ENCODE measurements at places on chromosomes 1 and 21.

- no peak for DNase-seq
Measured at GRCh38 chr1:226549094-226549936, 751 bp downstream of the STUM start.

DNA sequence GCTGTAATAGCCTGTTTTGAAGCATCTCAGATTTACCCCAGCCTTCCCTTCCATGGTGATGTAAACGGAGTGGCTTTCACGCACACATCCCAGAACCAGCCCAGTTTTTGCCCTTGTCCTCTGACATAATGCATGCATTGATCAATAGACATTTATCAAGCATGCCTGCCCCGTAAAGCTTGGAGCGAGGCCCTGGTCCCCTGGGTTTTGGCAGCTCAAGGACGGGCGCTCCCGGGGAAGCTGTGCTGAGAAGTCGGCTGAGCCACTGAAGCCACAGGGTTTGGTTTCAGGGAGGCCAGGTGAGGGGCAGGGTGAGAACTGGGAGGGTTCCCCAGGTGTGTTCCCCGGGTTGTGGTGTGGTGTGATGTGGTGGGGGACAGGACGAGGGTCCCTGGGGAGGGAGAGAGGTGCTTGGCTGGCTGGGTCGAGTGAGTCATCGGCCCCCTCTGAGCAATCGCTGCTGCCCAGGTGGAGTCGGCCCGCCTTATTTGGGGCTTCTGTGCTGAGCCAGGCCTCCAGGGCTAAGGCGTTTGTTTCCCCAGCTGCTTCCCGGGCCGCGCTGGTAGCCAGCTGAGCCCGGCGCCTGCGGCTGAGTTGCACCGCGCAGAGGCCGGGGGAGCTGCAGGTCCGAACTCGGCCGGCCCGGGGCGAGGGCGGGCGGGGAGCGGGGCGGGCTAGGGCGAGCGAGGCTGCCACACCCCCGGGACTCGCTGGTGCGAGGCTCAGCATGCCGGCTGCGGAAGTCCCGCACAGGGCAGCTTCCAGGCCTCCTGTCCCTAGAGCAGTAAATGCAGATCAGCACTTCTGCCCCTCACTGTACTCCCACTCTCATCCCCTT, 23.6 kb downstream of the ATP2B4 start:
- no peak for DNase-seq

DNA sequence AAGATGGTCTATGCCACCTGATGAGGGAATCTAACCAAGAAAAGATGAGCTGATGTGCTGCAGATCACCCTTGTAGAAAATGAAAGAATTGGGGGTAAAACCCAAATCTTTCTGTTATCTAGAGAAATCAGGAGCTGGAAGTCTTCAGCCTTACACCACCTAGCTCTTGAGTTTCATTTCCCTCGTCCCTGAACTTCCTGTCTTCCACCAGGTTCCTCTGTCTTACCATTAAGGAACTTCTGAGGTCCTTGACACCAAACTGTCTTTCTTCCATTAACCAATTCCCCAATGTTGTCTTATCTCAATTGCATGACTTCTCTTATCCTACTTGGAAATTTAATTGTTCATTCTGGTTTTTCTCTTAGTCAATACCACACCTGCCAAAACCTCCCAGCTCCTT, 31.5 kb downstream of the LPAR3 start:
- no peak for DNase-seq

GRCh38 chr1:117565076-117565556, 40.7 kb upstream of the TENT5C start:
- no peak for DNase-seq

DNA sequence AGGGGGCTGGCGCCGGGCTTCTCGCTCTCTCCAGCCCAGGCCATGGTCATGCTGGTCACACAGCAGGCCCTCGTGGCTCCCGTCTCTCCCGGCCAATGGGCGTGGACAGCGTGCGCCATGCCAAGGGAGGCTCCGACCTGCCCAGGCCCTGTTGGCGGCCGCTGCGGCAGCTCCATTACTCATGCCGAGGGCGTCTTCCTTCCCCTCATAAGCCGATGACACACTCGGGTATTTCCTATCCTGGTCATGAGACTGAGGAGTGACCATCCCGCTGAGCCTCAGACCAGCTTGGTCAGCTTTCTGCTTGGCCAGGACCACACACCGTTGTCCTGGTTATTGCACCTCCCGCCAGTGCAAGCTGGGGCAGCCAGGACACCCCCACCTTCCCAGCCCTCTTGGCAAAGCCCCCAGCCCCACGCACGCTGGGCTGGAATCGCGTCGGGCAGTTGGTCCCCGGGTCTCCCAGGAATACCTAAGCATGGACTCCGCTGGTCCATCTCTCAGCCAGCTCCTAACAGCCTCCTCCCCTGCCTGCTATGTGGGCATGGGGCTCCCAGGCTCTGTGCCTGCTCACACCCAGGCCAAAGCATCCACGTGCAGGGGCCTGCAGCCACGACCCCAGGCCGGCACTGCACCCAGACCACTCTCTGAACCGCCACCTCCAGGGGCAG, 49.8 kb downstream of the ARHGEF16 start:
- DNase-seq, result no peak

GRCh38 chr1:156146020-156146768, 7.2 kb upstream of the SEMA4A start:
- DNase-seq, result no peak

- no peak for DNase-seq
Measured at GRCh38 chr1:46517932-46518498, 28.4 kb downstream of the DMBX1 start.

- DNase-seq, result no peak
Measured at GRCh38 chr21:35652196-35652595, 408.1 kb downstream of the SETD4 start.

- DNase-seq, result no peak
Measured at GRCh38 chr1:146029117-146029516, 7.6 kb upstream of the HJV start.

- DNase-seq, result no peak
Measured at GRCh38 chr1:206708882-206709281, 24.2 kb downstream of the MAPKAPK2 start.

GRCh38 chr1:3114131-3114744, 45.2 kb downstream of the PRDM16 start:
- no peak for DNase-seq

GRCh38 chr1:3235496-3235895, 166.5 kb downstream of the PRDM16 start:
- DNase-seq, result no peak

DNA sequence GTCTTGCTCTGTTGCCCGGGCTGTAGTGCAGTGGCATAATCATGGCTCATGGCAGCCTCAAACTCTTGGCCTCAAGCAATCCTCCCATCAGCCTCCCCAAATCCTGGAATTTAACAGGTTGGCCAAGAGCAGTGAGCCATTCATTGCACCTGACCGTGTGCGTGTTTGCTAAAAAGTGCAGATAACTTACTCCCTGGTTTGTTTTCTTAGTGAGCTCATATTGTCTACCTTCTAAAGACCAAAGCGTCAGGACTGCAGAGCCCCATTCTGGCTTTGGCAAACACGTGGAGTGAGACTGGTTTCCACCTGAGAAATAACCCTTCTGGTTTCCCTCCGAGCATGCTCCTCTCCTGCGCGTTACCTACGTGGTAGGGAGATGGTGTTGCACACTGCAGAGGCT, 32.2 kb upstream of the CA6 start:
- no peak for DNase-seq

DNA sequence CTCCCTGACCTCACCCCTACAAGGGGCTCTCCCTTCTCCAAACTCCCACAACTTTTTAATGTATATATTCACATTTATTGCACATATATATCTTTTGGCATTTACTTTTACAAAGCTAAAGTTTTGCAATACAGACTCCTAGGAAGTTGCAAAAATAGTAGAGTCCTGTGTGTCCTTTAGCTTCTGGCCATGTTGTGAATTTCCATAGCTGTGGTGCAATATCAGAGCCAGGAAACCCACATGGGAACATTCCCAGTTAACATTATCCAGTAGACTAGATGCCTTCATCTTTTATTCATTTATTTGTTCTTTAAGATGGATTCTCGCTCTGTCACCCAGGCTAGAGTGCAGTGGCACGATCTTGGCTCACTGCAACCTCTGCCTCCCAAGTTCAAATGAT, 343.0 kb downstream of the PCP4 start:
- no peak for DNase-seq

DNA sequence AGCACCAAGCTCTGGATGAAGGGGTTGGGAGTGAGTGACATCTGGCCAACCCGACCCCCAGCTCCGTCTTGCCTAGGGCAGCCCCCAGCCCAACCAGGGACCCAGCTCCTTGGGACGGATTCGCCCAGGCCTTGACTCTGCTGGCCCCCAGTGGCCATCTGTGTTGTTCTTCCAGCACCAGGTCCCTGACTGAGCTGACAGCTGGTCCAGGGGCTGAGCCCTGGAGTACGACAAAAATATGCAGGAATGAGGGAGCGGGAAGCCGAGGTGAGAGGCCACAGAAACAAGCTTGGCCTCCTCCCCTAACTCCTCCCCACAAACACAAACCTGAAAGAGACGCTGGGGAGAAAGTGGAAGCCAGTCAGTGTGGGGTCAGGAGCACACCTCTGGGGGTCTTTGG, 55.0 kb upstream of the PAX7 start:
- no peak for DNase-seq

GRCh38 chr1:1069056-1069710, 4.9 kb downstream of the RNF223 start:
- peak; percentile 48 for DNase-seq

- no peak for DNase-seq
Measured at GRCh38 chr21:46116189-46116775, 18.4 kb downstream of the COL6A2 start.

- no peak for DNase-seq
Measured at GRCh38 chr1:55974714-55975441, 604.5 kb downstream of the PLPP3 start.

DNA sequence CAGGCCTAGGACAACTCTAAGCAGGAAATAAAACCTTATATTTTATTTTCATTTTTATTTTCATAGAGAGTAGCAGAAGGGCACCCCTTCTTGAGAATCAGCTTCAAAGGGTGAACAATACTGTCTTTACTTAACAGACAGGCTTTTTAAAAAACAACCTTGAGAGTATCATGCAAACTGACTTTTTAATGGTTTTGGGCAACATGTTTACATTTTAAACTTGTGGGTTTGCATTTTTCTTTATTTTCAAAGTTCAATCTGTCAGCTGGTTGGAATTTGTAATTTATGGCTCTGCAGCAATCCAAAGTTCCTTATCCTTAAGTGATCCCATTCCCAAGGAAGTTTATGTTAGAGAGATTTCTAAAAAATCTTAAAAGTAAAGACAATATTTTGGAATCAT, 392.3 kb upstream of the ADAMTS5 start:
- no peak for DNase-seq

DNA sequence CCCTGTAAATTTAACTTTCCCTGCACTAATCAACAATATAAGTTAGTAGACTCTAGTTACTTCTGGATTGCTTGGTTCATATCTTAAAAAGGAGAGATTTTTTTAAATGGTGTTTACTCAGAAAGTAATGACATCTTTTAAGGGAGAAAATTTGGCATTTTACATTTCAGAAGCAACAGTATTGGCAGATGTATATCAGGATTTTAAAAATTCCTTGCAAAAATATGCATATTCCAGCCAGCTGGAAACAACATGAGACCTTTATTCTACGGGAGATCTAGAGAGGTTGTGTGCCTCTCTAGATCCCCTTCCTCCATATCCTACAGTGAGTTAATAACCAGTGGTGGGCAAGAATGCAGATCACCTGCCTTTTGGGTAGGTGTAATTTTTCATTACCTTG, 848.2 kb downstream of the USP25 start:
- no peak for DNase-seq

DNA sequence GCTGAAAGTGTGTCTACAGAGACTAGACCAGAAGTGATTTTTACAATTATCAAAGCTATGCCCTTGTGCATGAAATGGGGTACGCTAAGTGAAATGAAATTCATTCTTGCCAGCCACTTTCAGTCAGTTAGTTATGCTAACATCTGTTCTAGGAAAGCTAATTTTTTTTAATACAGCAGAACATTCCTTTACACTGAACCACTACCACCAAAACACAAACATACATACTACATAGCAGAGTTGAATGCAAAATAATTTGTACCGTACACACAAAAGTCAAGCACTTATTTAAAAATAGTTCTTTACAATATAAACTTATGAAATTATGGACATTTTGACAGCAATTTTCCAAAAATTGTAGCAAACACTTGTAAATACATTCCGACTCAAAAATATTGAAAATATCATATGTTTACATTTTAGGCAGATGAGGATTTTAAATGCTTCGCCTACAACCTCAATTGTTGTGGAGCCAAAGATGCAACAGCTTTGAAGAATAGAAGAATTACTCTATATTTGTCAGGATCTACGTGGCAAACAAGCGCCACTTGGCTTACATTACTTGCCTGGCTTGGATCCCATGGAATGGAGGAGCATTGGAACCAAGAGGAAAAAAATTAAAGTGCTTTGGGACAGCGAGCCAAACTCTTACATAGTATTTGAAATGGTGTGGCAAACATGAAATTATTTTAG, 30.6 kb downstream of the WLS start:
- no peak for DNase-seq

GRCh38 chr1:72009173-72010093, 272.9 kb downstream of the NEGR1 start:
- no peak for DNase-seq

DNA sequence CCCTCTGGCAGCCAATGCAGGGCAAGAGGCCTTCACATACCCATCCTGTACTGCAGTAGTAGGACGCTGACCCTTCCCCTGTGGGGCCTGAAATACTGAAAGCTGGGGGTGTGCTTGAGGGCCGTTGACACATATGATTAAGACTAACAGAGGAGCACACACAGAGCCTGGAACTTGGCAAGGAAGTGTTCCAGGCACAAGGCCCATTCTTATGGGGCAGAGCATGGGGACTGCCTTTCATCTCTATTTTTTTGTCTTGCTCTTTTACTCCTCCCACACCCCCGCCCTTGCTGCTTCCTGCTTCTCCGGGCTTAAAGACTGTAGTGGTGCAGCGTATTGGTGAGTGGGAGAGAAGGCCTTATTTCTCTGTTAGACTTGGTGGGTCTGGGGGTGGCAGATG, 137.4 kb downstream of the BACH1 start:
- DNase-seq, result no peak

DNA sequence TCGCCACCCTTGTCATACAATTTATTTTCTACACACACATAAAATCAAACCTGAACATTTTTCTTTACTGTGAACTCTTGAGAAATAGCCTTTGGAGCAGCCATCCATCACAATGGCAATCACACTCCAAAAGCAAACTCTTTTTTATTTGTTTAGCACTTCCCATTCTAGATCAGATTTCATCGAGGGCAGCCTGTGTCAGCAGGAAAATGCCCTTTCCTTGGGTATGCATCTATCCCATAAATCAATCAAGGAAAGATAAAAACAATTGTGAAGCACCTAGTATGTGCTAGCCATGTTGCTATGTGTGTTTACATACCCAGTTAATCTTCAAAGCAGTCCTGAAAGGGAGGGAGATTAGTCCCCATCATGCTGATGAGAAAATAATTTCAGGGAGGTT, 484.1 kb upstream of the USP24 start:
- no peak for DNase-seq

- peak; percentile 37 for DNase-seq
Measured at GRCh38 chr1:2459757-2460156, 16.3 kb upstream of the PLCH2 start.

DNA sequence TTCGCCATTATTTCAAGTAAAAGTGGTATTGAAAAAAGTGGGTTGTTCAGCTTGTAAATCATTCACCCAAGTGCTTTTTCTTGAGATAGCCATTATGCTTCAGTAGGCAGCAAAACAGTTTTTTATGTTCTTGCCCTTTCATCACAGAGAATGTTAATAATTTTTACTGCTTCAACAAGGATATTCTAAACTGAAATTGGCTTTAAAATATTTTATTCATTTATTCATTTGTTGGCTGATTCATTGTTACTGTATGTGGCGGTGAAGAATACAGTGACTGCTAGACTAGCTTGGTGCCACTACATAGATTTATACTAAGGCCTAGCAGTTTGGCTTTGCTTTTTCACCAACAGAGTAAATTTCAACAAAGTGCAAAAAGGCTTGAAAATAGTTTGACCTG, 121.5 kb downstream of the OLFML2B start:
- DNase-seq, result no peak

Measured in caudate nucleus (tissue), 63 donors.